ENCODE measurements at places on chromosomes 16 and 17.

DNA sequence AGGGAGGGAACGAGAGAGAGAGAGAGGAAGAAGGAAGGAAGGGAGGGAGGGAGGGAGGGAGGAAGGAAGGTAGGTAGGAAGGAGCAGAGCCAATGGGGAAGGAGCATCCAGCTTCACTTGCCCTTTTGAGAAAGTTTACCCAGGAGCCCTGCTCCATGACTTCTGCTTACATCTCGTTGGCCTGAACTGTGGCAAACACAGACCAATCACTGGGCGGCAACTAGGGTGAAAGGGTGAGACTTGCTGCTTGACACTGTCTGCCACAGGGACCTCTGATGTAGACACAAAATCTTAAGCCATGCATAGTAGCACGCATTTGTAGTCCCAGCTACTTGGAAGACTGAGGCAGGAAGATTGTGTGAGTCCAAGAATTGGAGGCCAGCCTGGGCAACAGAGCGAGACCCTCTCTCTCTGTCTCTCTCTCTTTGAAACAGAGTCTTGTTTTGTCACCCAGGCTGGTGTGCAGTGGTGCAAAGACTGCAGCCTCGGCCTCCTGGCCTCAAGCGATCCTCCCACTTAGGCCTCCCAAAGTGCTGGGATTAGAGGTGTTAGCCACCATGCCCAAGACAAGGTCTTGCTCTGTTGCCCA lies 19.5 kb upstream of the TUBG2 start:
- no peak for DNase-seq

GRCh38 chr16:57614536-57614935 lies 13.9 kb upstream of the ADGRG1 start:
- DNase-seq = no peak

DNA sequence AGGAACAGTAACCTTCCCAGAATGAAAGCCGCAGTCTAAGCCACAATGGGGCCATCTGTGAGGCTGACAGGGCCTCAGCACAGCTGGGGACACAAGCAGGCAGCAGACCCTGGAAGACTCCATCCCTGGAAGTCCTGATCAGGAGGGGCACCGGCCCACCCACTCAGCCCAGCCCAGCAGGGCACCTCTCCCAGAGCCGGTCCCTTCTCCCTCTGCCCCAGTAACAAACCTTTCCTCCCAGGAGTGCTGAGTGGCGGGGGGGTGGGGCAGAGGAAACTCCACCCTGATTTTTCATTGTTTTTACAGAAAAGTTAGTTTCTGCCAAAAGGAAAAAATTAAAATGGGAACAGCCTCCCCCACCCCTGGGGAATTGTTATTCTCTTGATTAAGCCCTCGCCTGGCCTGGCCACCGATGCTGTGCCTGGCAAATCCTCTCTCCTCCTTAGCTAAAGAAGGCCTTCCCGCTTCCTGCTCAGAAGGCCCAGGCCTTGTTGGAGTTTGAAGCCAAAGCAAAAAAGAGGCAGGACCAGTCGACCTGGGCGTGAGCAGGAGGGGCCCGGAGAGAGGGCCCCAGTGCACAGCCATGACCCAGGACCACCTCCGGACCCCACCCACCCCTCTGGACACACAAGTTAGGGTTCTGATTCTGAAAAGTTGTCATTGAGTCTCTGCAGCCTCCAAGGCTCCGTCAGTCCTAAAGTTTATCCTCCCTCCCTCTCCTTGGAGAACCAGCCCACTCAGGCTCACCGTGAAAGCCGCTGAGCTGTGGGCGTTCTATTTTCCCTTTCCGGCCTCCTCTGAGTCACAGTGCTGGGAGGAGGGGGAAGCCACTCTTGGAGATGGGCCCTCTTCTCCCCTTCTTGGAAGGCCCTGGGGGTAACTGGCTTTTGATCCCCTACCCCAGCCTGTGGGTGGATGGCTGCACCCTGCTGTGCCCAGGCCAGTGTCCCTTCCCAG lies 128.4 kb upstream of the TNRC6C start:
- DNase-seq = peak; percentile 72

DNA sequence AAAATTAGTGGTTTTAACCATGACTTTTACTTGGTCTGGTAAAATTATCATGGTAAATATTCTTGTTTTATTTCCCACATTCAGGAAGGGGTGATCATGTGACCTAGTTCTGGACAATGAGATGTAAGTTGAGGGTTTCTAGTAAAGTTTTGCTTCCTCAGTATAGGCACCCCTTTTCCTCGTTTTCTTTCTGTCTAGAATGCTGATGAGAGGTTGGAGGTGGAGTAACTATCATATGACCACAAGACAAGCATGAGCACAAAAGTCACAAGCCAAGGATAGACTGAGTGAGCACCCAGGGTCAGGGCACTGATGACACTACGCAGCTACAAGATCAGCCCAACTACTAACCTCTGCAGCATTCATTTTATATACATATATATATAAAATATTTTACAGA lies 53.9 kb downstream of the MYO1D start:
- DNase-seq = no peak
